Stimulated activated CD8-positive, alpha-beta memory T cell treated with anti-CD3 and anti-CD28 coated beads, Interleukin-15, amount 100 ng/mL, for 4 hours (primary cell): ENCODE measurements at places on chromosomes 1 and 21.

GRCh38 chr21:38402795-38403194 is 95.5 kb downstream of the ERG start:
- DNase-seq, result no peak

GRCh38 chr1:156436141-156437036 is 64.2 kb downstream of the MEF2D start:
- no peak for DNase-seq

DNA sequence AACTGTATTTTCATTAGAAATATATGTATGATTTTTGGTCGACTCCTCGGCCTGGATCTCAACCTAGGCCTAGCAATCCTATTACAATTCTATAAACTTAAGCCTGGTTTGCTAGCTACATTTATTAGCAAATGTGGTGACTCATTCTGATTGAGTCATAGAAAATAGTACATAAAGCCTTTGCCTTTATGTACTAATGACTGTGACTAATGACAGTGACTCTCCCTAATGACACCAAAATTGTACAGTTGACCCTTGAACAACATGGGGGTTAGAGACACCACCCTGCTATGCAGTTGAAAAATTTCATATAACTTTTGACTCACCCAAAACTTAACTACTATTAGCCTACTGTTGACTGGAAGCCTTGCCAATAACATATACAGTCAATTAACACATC is 78.9 kb downstream of the CLEC20A start:
- no peak for DNase-seq

DNA sequence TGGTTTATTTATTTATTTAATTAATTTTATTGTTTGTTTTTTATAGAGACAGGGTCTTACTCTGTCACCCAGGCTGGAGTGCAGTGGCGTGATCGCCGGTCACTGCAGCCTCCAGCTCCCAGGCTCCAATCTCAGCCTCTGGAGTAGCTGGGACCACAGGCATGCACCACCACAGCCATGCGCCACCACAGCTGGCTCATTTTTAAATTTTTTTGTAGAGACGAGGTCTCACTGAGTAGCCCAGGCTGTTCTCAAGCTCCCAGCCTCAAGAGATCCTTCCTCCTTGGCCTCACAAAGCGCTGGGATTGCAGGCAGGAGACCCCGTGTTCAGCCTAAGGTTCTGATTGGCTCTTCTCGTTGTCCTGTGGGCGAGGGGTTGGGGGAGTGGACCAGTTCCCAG is 22.1 kb downstream of the UMODL1 start:
- DNase-seq, result no peak

- no peak for DNase-seq
Measured at GRCh38 chr21:25985990-25986389, 184.6 kb downstream of the APP start.

- no peak for DNase-seq
Measured at GRCh38 chr1:27759236-27759635, 13.8 kb upstream of the STX12 start.

GRCh38 chr1:245651093-245651492 is 496.3 kb downstream of the KIF26B start:
- no peak for DNase-seq

DNA sequence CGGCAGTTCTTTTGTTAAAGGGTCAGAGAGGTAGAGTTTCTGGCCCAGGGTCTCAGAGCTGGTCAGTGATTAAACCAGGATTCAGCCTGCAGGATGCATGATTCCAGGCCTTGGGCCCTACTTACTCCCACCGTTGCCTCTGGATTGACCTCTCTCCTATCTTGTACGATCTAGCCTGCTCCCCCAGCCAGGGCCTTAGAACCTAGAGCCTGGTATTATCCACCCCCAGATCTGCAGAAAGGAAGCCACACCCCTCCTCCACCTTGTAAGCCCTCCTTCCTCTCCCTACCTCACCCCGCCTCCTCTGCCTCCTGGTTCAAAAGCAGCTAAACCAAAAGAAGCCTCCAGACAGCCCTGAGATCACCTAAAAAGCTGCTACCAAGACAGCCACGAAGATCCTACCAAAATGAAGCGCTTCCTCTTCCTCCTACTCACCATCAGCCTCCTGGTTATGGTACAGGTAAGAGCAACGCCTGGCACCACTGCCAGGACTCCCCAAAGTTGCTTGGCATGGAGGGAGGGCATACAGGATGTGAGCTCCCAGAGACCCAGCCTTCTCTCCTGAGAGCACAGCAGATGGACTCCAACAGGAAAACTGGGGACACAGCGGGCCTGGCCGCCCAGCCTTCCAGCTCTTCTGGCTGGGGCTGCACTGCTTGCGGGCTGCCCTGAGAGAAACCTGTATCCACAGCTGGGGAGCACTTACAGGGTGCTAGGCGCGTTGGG is at the start of gene CD52:
CD52 (plus strand) TSS at position 347 of the 726 bp plus-strand sequence; CDS start at position 407, 60 bp downstream.
- DNase-seq, result peak; percentile 50

DNA sequence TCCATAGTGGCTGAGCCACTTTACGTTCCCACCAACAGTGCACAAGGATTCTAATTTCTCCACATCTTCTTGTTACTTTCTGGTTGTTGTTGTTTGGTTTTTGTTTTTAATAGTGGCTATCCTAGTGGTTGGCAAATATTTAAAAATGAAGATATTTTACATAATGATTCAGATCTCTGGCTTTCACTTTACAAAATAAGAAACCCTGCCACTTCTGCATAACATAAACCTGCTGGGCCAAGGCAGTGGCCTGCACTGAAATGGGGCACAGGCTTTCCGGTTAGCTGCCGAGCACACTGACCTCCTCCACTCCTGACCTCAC is 320.4 kb downstream of the RPS6KC1 start:
- DNase-seq, result no peak

DNA sequence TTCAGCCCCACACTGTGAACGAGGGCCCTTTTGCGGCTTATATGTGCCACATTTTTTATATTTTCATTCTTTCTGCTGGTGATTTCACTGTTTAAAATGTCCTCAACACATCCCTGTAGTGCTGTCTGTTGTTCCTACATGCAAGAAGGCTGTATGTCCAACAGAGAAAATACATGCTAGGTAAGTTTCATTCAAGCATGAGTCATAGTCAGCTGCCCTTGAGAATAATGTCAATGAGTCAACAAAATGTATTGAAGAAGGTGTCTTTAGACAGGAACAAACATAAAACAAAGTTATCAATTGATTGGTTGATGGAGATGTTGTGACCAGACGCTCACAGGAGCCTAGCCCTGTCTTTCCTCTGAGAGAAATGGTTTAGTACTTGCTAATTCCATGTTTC is 553.4 kb downstream of the PLPP3 start:
- no peak for DNase-seq

GRCh38 chr1:6041432-6042062 is 4.1 kb upstream of the KCNAB2 start:
- no peak for DNase-seq

- DNase-seq, result no peak
Measured at GRCh38 chr1:111197598-111198284, 2.7 kb downstream of the DENND2D start.

DNA sequence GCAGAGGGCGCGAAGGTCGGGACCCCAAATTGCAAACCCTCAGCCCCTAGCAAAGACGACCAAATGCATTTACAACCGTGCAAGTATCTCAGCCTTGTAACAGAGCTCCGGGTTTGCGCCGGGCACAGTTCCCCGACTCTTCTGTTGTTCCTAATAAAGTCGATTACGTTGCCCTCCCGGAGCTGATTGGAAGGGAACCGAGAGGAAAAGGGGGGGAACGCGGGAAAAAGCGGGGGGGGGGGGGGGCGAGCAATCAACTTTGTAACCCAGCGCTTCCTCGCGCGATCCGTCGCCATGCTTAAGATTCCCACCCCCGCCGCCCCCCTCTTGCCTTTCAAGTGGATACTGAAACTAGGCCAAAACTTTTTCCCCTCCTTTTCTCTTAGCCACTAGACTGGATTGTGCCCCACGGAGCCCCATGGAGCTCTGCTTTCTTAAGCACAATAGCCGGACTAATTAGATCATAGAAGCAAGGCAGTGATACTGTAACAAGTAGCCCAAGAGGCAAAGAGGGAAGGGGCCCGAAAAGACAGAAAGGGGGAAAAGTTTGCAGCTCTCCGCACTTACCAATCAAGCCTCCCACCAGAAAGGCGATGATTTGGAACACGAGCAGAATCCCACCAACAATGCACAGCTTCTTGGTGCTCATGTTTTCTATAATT is 565 bp downstream of the WLS start:
- no peak for DNase-seq

GRCh38 chr1:113990961-113991360 is 11.7 kb downstream of the OLFML3 start:
- DNase-seq, result no peak

GRCh38 chr21:38384238-38384560 is 114.1 kb downstream of the ERG start:
- DNase-seq, result no peak

DNA sequence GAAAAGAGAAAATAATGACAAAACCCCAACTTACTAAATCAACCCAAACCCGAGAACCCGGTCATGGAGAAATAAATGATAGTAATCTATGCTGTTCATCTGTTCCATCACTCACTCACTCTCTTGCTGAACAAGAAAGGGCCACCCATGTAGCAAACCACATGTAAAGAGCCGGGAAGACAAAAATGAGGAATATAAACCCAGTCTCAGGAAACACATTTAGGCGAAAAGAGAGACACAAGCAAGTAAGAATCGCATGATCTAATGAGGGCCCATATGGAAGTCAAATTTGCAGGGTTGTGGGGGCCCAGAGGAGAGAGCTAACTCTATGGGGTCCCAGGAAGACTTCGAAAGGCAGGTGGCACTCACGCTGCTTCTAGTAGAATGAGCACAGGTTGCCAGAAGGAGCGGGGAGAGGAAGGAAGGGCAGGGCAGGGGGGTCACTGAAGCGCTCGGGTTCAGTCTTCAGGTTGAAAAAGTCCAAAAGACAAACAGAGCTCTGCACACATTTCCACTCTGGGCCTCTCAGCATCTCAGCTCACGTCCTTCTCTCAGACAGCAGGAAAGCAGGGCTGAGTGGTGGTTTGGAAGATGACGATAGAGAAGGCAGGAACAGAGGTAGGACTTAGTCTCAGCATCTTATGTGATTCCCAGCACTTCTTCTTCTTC is 142.9 kb upstream of the KRTAP19-8 start:
- DNase-seq, result no peak

- DNase-seq, result no peak
Measured at GRCh38 chr1:115757856-115758255, 10.7 kb downstream of the CASQ2 start.

DNA sequence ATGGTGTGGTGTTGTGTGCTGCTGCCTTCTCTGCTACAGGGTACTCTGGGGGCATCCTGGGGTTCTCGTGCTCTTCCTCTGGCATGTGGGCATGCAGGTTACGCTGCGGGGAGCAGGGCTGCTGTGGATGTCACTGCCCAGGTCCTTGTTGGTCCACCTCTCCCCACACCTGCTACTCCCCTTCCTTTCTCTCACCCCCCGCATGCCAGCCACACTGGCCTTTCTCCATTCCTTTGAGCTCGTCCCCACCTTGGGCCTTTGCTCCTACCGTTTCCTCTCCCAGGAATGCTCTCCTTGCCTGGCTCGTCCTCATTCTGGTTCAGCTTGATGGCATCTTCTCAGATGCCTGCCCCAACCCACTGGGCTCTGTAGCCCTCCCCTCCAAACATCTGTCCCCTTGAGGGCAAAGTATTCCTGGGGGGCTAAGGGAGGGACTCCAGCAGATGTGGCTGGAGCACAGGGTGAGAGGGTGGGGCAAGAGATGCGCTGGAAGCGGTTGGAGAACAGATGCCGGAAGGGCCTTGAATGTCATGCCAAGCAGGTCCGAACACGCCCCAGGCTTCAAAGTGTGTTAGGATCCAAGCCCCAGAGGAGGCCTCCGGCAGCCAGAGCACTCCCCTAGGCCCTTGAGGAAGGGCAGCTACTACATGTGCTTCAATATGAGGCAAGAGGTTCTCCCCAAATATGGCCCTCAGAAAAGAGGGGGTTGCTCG is 23.4 kb downstream of the DMRTB1 start:
- DNase-seq, result no peak
